Muscle of leg (tissue), 16 donors: ENCODE measurements at places on chromosomes 13 and 19. TPM values are rescaled to one million over a fixed set of nuclear protein-coding genes. Genes with fewer than 3 reads are reported as not detected.

SLC10A2 gene
- total RNA-seq, result not detected

DNA sequence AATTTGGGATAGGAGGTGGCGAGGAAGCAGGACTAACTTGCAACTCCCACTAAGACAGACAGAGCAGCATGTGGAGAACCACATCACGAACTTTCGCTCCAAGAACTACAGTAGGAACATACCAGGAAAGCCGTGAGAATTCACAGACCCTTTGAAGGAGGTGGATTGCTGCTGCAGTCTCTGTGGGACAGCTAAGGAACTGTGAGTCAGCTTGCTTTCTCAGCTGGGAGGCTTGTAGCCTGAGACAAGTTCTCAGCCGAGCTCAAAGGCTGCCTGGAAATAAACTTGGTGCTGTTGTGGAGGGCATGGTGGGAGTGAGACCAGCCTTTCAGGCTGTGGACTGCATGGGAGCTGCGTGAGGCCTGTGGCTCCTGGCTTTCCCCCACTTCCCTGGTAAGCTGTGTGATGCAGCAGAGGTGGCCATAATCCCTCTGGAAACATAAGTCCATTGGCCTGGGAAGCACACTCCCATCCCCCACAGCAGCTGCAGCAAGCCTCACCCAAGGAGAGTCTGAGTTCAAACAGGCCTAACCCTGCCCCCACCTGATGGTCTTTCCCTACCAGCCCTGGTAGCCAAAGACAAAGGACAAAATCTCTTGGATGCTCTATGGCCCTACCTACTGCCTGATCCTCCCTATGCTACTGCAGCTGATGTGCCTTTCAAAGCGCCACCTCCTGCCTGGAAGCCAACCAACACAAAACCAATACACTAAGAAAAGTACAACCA is 441.1 kb upstream of the HTR2A start:
- no peak for DNase-seq
- H3K4me3 ChIP-seq, result no peak overlapping the region
- H3K27ac ChIP-seq, result no peak overlapping the region

- no peaks in the 10 kb centered on the region for H3K4me1 ChIP-seq
- peak; percentile 66 for DNase-seq
- no peak overlapping the region for H3K27ac ChIP-seq
- H3K27me3 ChIP-seq, result no peaks in the 10 kb centered on the region
- H3K36me3 ChIP-seq, result no peaks in the 10 kb centered on the region
- H3K4me3 ChIP-seq, result no peak overlapping the region
These were observed 53.4 kb downstream of the PDS5B start for GRCh38 chr13:32639502-32640105.

GRCh38 chr19:36973021-36973843 is 57.1 kb downstream of the ZNF568 start:
- peak; percentile 94 for DNase-seq
- peak overlapping the region; percentile 66 for H3K4me3 ChIP-seq
- H3K27me3 ChIP-seq, result no peaks in the 10 kb centered on the region
- peaks cover 12% of the 10 kb centered on the region for H3K4me1 ChIP-seq
- H3K36me3 ChIP-seq, result peaks cover 8% of the 10 kb centered on the region

GRCh38 chr19:31118986-31119385 is 230.2 kb downstream of the TSHZ3 start:
- no peak overlapping the region for H3K27ac ChIP-seq
- peak; percentile 29 for DNase-seq
- H3K4me1 ChIP-seq, result peaks cover 14% of the 10 kb centered on the region
- no peak overlapping the region for H3K4me3 ChIP-seq
- no peaks in the 10 kb centered on the region for H3K36me3 ChIP-seq
- no peaks in the 10 kb centered on the region for H3K27me3 ChIP-seq

DNA sequence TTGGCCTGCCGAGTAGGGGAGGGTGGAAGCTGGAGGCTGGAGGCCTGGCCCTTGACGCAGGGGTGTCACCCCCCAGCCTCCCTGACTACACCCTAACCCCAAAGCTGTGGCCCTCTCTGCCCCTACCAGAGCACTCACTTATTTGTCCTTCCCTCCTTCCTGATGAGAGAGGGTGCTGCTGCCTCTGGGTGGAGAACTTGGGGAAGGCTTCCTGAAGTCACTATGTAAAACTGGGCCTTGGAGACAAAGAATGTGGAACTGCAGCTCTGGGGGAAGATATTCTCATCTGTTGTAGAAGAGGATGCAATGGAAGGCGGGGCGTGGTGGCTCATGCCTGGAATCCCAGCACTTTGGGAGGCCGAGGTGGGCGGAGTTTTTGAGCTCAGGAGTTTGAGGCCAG is 485.2 kb downstream of the ZNF536 start:
- H3K27ac ChIP-seq, result no peak overlapping the region
- H3K4me3 ChIP-seq, result no peak overlapping the region
- no peaks in the 10 kb centered on the region for H3K27me3 ChIP-seq
- H3K36me3 ChIP-seq, result no peaks in the 10 kb centered on the region
- DNase-seq, result no peak

DENND1C gene
- 0.13 TPM for total RNA-seq

DNA sequence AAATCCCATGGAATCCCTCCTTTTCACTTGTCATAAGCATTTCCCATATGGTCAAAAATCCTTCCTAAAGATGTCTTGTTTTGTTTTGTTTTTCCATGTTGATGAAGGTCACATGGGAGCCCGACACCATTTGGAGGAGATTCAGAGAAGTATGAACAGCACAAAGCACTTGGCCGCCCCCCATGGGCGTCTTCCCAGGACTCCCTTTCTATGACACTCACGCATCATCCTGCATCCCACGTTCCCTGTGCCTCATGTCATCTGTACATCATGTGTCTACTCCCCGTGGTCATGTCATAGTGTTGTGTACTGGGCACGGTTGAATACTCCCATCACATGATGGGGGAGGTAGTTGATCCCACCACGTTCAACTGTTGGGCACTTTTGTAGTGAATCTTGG is 2.0 kb downstream of the ZSCAN1 start:
- no peak overlapping the region for H3K4me3 ChIP-seq
- H3K27ac ChIP-seq, result no peak overlapping the region
- H3K27me3 ChIP-seq, result peaks cover 3% of the 10 kb centered on the region

GRCh38 chr13:52994051-52994450 is 34.6 kb upstream of the OLFM4 start:
- H3K27me3 ChIP-seq, result no peaks in the 10 kb centered on the region
- no peaks in the 10 kb centered on the region for H3K36me3 ChIP-seq
- no peak overlapping the region for H3K4me3 ChIP-seq
- no peaks in the 10 kb centered on the region for H3K4me1 ChIP-seq
- no peak overlapping the region for H3K27ac ChIP-seq
- DNase-seq, result no peak

- no peak overlapping the region for H3K27ac ChIP-seq
- H3K27me3 ChIP-seq, result no peaks in the 10 kb centered on the region
- no peaks in the 10 kb centered on the region for H3K4me1 ChIP-seq
- no peaks in the 10 kb centered on the region for H3K36me3 ChIP-seq
- peak; percentile 17 for DNase-seq
- no peak overlapping the region for H3K4me3 ChIP-seq
These were observed 27.9 kb upstream of the EDNRB start for GRCh38 chr13:77946522-77946921.

GRCh38 chr13:111900390-111901131 is 166.4 kb upstream of the SOX1 start:
- peaks cover 13% of the 10 kb centered on the region for H3K4me1 ChIP-seq
- H3K4me3 ChIP-seq, result no peak overlapping the region
- peak; percentile 95 for DNase-seq
- H3K27me3 ChIP-seq, result peaks cover 20% of the 10 kb centered on the region
- no peaks in the 10 kb centered on the region for H3K36me3 ChIP-seq

DNA sequence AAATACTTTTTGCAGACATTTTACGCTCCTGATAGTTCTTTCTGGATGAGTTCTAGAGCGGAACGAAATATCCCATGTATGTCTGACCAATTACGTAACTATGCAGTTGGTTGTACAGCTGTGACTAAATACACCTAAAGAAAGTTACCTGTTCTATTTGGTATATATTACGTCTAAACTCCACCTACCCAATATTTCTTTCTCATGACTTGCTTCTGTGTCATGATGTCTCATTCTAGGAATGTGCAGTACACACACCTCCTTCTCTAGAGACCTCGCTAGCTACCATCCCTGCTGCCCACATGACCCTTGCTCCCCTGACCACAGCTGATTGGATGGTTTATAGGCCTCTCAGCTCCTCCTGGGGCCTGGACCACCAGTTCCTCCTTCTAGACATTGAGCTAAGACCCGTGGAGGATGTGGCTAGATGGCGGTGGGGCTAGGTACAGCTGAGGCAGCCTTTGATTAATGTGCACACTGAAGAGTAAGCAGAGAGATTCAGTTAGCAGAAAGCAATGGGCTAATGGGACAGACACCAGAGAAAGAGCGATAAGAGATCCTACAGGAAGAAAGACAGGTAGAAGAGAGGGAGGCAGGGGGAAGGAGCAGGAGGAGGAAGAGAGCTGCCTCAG is 422.1 kb downstream of the COG6 start:
- no peak overlapping the region for H3K27ac ChIP-seq
- no peak overlapping the region for H3K4me3 ChIP-seq

DNA sequence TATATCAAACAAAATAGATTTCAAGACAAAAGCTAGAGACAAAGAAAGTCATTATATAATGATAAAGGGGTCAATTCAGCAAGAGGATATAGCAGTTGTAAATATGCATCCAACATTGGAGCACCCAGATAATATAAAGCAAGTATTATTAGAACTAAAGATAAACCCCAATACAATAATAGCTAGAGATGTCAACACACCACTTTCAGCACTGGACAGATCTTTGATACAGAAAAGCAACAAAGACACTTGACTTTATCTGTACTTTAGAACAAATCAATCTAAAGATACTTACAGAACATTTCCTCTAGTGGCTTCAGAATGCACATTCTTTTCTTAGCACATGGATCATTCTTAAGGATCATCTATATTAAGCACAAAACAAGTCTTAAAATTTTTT is 59.1 kb upstream of the TEX29 start:
- H3K27ac ChIP-seq, result no peak overlapping the region
- peaks cover 44% of the 10 kb centered on the region for H3K36me3 ChIP-seq
- H3K4me1 ChIP-seq, result peaks cover 2% of the 10 kb centered on the region
- H3K4me3 ChIP-seq, result no peak overlapping the region

SYNE4 gene
- 0.18 TPM for total RNA-seq

KBTBD6 gene
- total RNA-seq, result 9.3 TPM

- DNase-seq, result peak; percentile 54
- peaks cover 88% of the 10 kb centered on the region for H3K27me3 ChIP-seq
- no peak overlapping the region for H3K4me3 ChIP-seq
- H3K36me3 ChIP-seq, result no peaks in the 10 kb centered on the region
- no peak overlapping the region for H3K27ac ChIP-seq
These were observed 6.6 kb downstream of the EPS8L1 start for GRCh38 chr19:55082020-55082851.
